Naive thymus-derived CD4-positive, alpha-beta T cell (primary cell): ENCODE measurements at places on chromosomes 3 and 15. TPM values are rescaled to one million over a fixed set of nuclear protein-coding genes. Genes with fewer than 3 reads are reported as not detected.
A peak's percentile ranks its signal among the peaks of the same experiment; 100 is the strongest.

DNA sequence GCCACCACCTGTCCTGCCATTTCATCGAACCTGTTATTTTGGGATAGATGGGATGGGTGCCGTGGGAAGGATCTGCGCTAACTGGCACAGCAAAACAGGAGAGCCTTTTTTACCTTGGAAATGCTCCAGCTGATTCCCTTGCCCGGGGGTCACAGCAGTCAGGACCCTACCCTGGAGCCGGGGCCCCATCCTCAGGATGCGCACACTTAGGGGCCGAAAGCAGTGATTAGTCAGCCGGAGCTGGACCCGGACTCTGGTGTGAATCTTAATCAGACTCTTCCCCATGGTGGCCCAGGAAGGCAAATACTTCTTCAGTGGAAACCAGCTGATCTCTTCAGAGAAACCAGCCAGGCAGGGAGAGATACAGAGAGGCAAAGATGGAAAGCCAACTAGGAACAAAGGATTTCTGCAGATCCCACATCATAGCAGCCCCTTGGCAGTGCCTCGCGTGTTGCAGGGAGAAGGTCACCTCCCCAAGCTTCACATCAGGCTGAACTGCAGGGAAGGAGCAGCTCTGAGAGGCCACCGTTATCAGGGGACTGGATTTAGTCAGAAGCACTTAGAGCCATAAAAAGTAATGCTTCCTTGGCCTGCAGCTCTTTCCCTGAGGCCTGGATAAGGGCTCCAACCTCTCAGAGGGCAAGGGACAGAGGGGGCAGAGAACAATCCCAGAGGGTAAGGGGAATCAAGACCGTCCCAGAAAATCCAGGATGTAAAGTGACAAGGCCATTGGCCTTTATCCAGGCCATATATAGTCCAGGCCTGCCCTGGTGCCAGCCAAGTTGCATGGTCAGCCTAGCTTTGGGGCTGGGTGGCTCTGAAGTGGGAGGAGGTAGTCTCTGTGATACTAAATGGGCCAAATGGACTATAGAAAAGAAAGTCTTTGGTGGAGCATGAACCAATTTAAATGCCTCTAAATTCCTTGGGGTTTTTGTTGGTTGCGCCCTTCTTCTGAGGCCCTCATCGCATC, 52.9 kb downstream of the WDR76 start:
- H3K27me3 ChIP-seq: no peaks in the 10 kb centered on the region
- H3K4me3 ChIP-seq: no peak overlapping the region
- H3K36me3 ChIP-seq: no peaks in the 10 kb centered on the region
- no peak overlapping the region for H3K27ac ChIP-seq
- no peak for DNase-seq
- no peaks in the 10 kb centered on the region for H3K4me1 ChIP-seq

GOLGA6L4 gene
- 2.4 TPM for total RNA-seq

PPARG gene
- total RNA-seq: not detected

- H3K36me3 ChIP-seq: no peaks in the 10 kb centered on the region
- no peak overlapping the region for H3K27ac ChIP-seq
- DNase-seq: no peak
- no peak overlapping the region for H3K4me3 ChIP-seq
Observed at GRCh38 chr3:140276703-140277102, 341.7 kb downstream of the CLSTN2 start.

GRCh38 chr15:87986776-87987175, 269.8 kb downstream of the NTRK3 start:
- H3K4me1 ChIP-seq: no peaks in the 10 kb centered on the region
- no peaks in the 10 kb centered on the region for H3K27me3 ChIP-seq
- DNase-seq: no peak
- no peaks in the 10 kb centered on the region for H3K36me3 ChIP-seq

FEZF2 gene
- total RNA-seq: not detected

SH2D7 gene
- total RNA-seq: not detected

DNA sequence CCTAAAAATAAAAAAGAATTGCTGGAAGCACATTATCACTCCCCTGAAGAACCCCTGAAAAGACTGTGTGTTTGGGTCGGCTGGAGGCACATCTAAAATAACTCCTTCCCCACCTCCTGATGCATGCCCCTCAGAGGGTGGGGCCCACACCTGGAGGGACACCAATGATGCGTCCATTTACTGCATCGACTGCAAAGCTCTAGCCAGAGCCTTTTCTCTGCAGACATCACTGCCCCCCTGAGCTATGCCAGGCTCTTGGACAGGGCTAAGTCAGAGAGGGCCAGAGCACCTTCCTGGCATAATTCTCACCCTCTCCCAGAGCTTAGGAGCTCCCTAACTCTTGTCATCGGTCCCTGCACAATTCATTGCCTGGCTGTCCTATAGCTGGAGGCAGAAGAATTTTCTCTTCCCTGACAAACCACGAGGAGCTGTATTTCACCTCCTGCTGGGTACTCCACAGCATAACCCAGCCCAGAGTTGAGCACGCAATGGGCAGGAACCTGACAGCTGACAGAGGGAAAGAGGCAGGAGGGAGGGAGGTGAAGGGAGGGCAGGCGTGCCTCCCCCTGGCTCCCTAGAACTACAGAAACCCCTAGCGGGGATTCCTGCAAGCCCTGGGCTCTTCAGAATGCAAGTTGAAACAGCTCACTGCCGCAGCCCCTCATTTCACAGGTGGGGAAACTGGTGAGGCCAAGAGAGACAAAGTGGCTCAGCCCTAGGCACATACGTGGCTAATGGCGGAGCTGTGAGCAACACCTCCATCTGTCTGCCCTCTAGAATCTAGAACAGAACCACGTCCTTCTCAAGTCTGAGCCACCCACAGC, 46.6 kb downstream of the XXYLT1 start:
- H3K4me1 ChIP-seq: no peaks in the 10 kb centered on the region
- no peaks in the 10 kb centered on the region for H3K27me3 ChIP-seq
- no peaks in the 10 kb centered on the region for H3K36me3 ChIP-seq
- DNase-seq: no peak
- H3K27ac ChIP-seq: no peak overlapping the region

- no peaks in the 10 kb centered on the region for H3K27me3 ChIP-seq
- H3K4me3 ChIP-seq: peak overlapping the region; percentile 70
- peaks cover 5% of the 10 kb centered on the region for H3K36me3 ChIP-seq
Observed at GRCh38 chr3:184712248-184713039, 580 bp upstream of the MAGEF1 start.

RPS27L gene
- 38.7 TPM for total RNA-seq

- no peak for DNase-seq
- H3K4me3 ChIP-seq: no peak overlapping the region
- no peaks in the 10 kb centered on the region for H3K27me3 ChIP-seq
- no peaks in the 10 kb centered on the region for H3K4me1 ChIP-seq
- no peaks in the 10 kb centered on the region for H3K36me3 ChIP-seq
Observed at GRCh38 chr3:126944089-126944965, 38.6 kb upstream of the PLXNA1 start.

DNA sequence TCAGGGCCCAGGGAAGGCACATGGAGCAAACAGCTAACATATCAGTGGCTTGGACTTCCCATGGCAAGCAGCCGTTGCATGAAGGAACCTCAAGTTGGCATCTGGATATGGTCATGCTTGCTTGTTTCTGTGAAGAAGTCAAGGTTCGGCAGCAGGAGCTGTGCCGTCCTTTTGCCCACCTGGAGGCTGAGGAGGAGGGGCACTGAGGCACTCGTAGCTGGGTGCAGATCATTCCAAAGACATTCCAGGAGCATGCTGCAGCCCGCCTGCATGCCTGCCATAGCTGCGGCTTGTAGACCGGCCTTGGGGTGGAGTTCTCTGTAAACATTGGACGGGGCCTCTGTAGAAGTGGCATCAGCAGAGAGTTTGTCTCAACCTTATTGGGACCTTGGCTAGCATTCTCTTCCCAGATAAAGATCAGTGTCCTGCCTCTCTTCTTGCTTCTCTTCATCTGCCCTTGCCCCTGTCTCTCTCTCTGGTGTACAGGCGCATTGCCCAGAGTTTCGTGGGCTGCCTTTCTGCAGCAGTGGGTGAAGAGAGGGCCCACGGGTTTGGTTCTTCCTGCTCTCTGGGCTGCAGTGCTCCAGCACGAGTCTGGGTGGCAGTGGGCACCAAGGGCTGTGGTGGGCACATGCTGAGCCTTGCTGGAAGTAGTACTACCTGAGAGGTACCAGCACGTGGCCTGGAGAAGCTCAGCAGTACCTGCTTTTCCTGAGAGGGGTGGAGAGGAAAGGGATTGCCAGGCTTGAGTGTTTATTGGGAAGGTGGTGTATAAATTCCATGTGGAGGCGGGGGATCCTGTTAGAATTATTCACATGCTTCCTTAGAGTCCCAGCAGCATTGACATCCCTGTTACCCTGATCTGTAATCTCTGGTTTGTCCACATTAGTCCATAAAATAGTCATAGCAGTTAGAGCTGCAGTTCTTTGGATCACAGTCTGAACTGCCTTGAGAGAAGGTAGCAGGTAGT, 49.4 kb downstream of the CHCHD6 start:
- no peaks in the 10 kb centered on the region for H3K27me3 ChIP-seq
- H3K27ac ChIP-seq: no peak overlapping the region
- no peak overlapping the region for H3K4me3 ChIP-seq
- no peaks in the 10 kb centered on the region for H3K4me1 ChIP-seq

C3orf80 gene
- 0.13 and 0.19 TPM in 2 replicates for total RNA-seq

CNTN4 gene
- total RNA-seq: not detected

- H3K27me3 ChIP-seq: no peaks in the 10 kb centered on the region
- H3K36me3 ChIP-seq: peaks cover 62% of the 10 kb centered on the region
- H3K27ac ChIP-seq: no peak overlapping the region
- H3K4me1 ChIP-seq: no peaks in the 10 kb centered on the region
- no peak for DNase-seq
Observed at GRCh38 chr15:65900488-65900887, 31.2 kb downstream of the RAB11A start.

- H3K27me3 ChIP-seq: no peaks in the 10 kb centered on the region
- peak; percentile 76 for DNase-seq
- H3K36me3 ChIP-seq: no peaks in the 10 kb centered on the region
- peak overlapping the region; percentile 48 for H3K4me3 ChIP-seq
- no peaks in the 10 kb centered on the region for H3K4me1 ChIP-seq
- no peak overlapping the region for H3K27ac ChIP-seq
Observed at GRCh38 chr3:196969660-196970546, 1.3 kb upstream of the PIGZ start.
